ENCODE measurements at places on chromosomes 2 and 18.

GRCh38 chr2:64768491-64769005 lies 114.8 kb upstream of the SERTAD2 start:
- DNase-seq: no peak

GRCh38 chr2:223760838-223761502 lies 76.4 kb downstream of the AP1S3 start:
- no peak for DNase-seq

DNA sequence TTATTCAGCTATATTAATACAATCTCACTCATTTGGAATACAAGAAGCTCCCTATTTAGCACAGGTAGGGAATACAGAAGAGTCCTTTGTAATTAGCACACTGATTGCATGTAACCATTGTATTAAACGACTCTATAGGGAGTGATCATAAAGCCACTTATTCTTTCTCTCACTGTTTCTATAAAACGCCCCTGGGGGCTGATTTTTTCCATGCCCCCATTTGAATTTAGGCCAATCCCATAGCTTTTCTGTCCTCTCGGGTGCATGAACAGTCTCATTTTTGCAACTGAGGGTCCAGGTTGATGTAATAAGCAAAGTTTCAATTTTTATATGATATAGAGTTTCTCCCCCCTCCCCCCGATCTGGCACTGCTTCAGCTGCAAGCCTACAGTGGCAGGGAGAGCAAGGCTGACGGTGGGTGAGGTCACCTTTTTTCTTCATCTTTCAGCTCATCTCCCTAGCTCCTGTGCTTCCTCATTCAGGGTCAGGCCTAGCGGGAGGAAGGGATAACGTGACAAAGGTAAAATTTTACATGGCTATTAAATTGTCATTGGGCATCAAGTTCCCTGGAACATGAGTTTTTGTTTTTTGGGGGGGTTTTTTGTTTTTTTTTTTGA lies 45.7 kb downstream of the GAD1 start:
- no peak for DNase-seq

- DNase-seq: no peak
These were observed 445.1 kb upstream of the SPRED2 start for GRCh38 chr2:65877331-65878010.

GRCh38 chr2:120884472-120885290 lies 149.0 kb downstream of the GLI2 start:
- no peak for DNase-seq

- DNase-seq: no peak
These were observed 61.0 kb downstream of the TMEM163 start for GRCh38 chr2:134657650-134658250.

DNA sequence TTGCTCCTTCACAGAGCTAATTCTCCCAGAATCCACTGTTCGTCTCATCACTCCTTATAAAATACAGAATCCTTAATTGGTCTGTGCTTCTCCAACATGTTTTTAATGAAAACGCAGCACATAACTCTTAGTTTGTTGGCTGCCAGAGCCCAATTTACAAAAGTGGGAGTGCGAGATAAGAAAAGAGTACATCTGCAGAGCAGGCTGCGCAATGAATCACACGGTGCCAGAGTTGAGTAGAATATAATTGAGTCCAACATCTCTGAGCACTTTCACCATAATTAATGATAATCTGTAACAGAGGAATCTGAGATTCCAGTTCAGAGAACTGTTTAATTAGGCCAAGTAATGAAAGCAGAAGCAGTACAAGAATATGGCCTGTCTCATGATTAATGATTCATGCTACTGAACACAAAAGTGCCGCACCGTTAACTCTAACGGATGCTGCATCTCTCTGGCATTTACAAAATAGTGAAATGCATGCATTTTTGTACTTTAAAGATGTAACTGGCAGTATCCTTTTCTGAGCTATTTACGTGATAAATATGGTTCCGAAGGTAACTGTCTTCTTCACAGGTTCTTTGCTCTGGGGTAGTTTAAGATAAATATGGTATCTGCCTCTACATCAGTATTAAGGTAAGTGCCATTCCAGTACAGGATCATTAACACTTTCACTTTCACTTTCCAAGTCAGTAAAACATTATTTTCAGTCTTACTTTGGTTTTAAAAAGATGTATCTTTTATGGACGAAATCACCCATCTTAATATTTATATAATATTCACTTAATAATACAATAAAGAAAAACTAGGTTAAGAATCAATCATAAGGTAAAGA lies 785.6 kb downstream of the NR4A2 start:
- no peak for DNase-seq

DNA sequence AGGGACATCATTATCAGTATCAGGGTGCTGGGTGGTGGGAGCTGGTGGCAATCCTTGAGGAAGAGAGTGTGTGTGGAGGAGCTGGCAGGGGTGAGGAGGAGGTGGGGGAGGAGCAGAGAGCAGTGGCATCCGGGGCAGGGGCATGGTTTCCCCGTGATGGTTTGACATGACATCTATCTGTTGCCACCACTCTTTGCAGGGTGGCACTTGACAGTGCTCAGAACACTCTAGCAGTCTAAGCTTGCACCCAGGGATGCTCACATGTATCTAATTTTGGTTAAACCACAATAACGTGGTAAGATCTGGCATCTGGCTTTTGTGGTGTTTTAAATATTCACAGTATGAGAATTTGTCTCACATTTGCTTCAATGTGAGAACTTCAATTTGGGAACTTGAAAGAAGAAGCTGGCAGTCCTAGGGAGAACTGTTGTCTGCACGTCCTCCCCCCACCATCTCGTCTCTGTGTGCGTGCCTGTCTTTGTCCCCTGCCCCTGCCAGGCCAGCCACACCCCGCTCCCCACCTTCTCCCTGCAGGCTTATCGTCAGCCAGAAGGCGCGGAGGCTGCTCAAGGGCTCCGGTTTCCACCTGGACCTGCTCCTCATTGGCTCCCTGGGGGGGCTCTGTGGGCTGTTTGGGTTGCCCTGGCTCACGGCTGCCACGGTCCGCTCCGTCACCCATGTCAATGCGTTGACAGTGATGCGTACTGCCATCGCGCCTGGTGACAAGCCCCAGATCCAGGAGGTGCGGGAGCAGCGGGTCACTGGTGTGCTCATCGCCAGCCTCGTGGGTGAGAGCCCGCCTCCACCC lies 11.7 kb downstream of the SLC4A3 start:
- DNase-seq: no peak

DNA sequence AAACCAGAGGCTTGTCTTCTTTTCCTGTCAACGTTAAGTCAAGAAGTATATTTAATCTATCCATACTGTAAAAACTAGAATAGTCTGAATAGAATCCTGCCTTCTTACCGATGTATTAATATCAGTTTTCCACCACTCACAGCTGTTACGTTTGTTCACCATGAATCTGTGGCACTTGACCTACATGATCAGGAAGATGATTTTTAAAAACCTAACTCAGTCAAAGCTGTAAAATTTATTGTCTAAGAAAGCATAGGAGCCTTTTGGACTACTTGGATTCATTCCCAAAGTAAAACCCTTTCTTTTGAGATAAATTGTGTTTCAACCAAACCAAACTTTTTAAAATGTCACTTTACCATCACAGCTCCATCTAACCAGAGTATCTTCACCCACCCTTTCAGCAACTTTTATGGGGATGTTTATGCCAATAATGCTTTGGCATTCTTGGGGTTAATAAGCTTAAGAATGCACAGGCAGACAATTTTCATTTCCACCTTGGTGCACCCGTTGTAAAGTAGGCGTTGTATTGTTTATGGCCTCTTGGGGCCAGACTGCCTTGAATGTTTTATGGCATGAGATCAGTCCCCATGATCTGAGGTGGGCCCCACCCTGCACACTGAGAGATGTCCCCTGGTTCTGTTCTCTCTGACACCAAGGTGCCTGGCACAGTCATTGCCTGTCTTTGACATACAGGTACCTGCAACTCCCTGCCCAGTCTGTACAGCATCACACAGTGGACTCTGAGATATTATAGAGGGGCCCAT lies 176.2 kb upstream of the EPAS1 start:
- no peak for DNase-seq

DNA sequence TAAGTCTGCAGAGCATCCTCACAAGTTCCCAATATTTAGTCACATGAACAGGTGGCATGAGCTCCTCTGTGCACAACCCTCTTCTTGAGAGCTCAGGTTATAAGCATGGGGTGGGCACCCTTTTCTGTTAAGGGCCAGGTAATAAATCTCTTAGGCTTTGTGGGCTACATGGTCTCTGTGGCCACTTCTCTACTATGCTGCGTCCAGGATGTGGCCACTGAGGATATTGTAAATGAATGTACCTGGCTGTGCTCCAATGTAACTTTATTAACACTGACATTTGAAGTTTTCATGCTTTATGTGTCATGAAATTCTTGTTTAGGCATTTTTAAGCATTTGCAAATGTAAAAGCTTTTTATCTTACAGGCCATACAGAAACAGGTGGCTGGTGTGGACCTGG lies 116.8 kb upstream of the ST6GAL2 start:
- no peak for DNase-seq

Data from NCI-H345 (cell line).